ENCODE measurements at places on chromosomes 12 and 14.

- no peak for DNase-seq
Measured at GRCh38 chr12:106123551-106124081, 15.1 kb downstream of the NUAK1 start.

GRCh38 chr14:104362761-104363605 is 216.6 kb upstream of the C14orf180 start:
- no peak for DNase-seq

DNA sequence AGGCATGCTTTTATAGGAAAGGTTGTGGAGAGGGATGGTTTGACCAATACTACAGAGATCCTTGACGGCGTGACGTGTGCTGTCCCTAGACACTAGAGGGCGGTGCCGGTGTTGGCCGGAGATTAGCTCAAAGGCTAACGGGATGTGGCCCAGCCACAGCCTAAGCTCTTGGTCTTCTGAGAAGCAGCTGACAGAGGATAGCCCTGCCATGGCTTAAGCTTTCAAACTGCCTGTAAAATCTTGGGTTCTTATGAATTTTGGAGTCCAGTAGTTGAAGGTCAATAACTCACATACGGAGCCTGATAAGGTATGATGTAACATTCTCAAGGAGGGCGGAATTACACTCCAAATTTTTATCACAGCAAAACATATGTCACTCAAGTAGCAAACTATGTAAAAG is 515.7 kb upstream of the ATXN7L3B start:
- no peak for DNase-seq

GRCh38 chr14:71625891-71626701 is 306.1 kb upstream of the RGS6 start:
- no peak for DNase-seq
